NCI-H1436 (cell line): ENCODE measurements at places on chromosomes 2 and 18.

GRCh38 chr2:224576088-224576715 is 9.0 kb downstream of the CUL3 start:
- no peak for DNase-seq

DNA sequence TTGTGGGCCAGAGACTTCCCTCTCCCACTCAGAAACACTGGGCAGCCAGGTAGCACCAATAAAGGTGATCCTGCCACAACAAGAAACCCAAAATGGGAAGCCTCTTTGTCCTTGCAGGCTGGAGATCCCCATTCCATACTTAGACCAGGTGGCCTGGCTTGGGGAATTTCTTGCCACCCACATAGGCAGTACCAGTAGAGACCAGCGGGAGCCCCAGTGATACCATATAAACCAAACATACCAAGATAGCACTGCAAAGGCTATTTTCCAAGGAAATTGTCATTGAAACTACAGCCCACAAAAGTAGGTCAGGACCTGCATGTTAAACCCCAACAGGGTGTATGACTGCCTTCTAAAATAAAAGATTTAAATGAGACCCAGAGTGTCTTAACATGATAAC is 171.6 kb downstream of the DIS3L2 start:
- no peak for DNase-seq

- no peak for DNase-seq
Observed at GRCh38 chr2:165833156-165833555, 39.1 kb upstream of the GALNT3 start.

- no peak for DNase-seq
Observed at GRCh38 chr2:12348216-12348615, 368.5 kb upstream of the TRIB2 start.

DNA sequence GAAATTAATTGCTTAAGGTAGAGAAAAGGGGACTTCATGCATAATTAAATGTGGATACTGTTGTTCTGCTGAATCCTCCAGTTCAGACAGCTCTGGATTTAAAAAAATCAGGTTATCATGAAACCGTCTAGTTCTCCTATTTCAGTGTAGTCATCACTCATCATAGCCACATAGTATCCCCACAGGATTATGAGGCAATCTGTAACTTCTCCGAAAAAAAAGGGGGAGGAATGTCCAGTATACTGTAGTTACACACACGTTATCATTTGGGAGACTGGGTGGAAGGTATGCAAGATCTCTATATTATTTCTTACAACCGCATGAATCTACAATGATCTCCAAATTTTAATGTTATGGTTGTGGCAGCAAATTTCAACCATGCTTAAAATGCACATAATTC is 114.0 kb downstream of the HIBCH start:
- no peak for DNase-seq

GRCh38 chr2:239548451-239548871 is 147.6 kb upstream of the HDAC4 start:
- DNase-seq = no peak

DNA sequence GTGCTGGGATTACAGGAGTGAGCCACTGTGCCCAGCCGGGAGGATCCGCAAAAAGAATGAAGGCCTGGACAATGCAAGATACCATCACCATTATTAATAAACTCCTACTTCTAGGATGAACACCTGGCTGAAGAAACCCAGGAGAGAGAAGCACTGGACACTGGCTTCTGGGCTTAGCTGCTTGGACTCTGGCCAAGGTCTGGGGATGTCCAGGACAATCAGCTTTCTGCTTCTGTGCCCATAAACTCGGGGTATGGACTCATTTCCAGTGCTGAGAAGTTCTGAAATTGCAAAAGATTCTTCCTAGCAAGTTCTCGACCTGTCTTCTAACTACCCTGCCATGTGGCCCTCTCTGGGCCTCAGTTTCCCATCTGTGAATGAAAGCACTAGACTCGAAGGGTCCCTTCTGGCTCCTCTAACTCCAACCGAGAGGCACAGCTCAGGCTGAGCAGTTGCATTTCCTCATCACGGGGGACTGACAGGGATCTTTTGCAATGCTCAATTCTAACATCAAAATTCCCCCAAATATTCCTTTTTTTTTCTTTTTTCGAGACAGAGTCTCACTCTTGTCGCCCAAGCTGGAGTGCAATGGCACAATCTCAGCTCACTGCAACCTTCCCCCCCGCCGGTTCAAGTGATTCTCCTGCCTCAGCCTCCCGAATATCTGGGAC is 2.4 kb upstream of the SH2D6 start:
- DNase-seq = no peak

- no peak for DNase-seq
Observed at GRCh38 chr18:1806884-1807615, 764.3 kb downstream of the METTL4 start.

DNA sequence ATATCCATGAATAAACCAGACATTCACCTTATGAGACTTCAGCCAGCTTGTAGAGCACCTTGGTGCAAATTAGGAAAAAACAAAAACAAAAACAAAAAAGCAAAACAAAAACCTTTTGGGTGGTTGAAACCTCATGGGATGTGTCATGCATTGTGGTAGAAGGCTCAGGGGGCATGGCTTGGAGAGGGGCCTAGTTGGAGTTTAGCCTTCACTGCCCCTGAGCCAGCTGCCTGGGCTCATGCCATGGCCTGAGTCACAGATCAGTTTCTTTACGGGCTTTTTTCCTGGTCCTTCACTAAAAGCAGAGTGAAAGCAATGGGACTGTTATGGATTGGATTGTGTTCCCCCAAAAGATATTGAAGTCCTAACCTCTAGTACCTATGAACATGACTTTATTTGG is 22.0 kb upstream of the DAPL1 start:
- DNase-seq = no peak

GRCh38 chr2:48504647-48505327 is 25.2 kb upstream of the STON1 start:
- DNase-seq = no peak

GRCh38 chr2:12009323-12009905 is 263.0 kb downstream of the LPIN1 start:
- DNase-seq = no peak

DNA sequence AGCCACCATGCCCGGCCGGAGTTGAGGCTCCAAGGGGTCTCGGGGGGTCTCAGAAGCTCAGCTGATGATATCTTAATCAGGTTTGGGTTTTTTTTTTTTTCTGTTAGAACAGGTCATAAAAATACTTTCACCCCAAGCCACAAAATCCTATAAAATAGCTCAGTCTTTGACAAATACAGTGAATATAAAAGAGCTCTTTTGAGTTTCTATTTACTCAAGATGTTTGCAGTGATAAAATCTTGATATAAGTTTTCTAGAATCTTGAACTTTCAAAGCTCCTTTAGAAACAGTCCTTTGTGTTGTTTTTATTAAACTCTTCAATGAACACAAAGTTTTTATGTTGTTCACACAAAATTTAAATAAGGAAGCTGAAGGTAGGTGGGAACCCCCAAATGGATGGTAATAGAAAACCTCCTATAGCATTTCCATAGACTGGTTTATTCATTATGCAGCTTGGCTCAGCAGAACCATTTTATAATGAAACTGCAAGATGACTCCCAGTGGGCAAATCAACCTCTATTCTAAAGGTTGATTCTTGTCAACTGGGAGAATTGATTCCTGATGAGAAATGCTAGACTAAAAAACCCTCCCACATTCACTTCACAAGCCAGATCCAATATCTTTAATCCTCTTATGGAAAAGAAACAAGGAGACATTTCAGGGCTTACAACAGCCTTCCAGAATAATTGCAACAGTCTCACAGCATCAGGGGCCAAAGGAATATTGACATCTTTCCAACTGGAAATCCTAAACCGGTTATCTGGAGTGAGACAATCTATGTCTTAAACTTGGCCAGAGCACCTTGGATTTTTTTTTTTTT is 13.6 kb upstream of the NARS1 start:
- no peak for DNase-seq

DNA sequence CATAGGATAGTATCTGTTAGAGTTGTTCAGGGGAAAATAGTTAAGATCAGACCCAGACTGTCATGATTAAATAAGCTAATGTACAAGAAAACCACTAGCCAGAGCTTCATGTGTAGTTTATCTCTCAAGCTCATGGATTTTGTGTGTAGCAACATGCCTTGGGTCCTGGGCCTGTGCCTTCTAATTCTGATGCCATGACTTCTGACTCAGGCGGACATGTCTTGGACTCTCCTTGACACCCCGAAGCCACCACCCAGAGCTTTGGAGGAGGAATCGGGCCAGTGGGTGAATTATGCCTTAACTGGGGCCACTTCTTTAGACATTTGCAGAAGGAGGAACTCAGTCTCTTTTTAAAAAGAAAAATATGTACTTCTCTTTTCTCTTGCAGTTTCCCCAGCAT is 68.7 kb downstream of the NPAS2 start:
- no peak for DNase-seq

- DNase-seq = peak; percentile 17
Observed at GRCh38 chr2:73984203-73984921, at the start of gene TET3. TET3 (plus strand) TSS chr2:73984910; CDS start chr2:73986404, 1,494 bp downstream.

- no peak for DNase-seq
Observed at GRCh38 chr2:21633466-21633865, 509.7 kb downstream of the TDRD15 start.

DNA sequence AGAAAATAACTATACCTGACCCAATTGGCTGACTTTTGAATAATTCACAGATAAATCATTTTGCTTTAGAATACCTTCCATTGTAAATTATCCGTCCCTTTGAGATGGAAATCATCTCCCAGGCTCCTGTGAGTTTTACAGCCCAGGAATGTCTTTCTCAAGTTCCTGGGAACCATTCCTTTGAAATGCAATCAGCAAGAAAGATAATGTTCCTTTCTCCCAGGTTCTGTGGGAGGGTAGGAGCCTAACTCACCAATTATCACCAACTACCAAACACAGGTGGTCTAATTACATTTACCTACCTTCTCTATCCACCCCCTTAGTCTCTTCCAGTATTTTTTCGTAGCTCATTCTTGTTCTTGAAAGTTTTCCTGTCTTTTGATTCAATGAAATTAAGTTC is 1016.0 kb downstream of the SOCS6 start:
- DNase-seq = no peak
